ENCODE measurements at places on chromosomes 7 and 10.

DNA sequence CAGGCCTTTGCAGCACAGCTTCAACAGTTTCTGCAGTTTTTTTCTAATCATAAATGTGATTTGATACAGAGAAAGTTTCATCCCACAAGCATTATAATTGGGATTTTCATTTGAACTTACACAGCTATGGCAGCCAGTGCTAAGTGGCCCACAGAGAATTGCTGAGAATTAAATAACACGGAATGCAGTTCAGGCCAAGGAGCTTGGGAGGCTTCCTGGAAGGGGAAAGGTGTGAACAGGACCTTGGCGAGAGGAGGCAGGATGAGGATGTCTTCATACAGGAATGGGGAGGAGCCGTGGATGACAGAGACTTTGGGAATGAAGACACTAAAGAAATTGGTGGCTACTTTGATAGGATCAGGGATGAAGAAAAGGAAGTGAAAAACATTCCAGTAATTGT, 95.3 kb downstream of the ZNF22 start:
- no peaks in the 10 kb centered on the region for H3K4me1 ChIP-seq
- no peak overlapping the region for H3K27ac ChIP-seq
- peaks cover 42% of the 10 kb centered on the region for H3K27me3 ChIP-seq
- DNase-seq: no peak

GRCh38 chr7:158941821-158942605, 85.7 kb downstream of the DYNC2I1 start:
- no peak for DNase-seq
- no peaks in the 10 kb centered on the region for H3K27me3 ChIP-seq
- no peak overlapping the region for H3K27ac ChIP-seq
- no peaks in the 10 kb centered on the region for H3K4me1 ChIP-seq
- no peak overlapping the region for H3K4me3 ChIP-seq

DNA sequence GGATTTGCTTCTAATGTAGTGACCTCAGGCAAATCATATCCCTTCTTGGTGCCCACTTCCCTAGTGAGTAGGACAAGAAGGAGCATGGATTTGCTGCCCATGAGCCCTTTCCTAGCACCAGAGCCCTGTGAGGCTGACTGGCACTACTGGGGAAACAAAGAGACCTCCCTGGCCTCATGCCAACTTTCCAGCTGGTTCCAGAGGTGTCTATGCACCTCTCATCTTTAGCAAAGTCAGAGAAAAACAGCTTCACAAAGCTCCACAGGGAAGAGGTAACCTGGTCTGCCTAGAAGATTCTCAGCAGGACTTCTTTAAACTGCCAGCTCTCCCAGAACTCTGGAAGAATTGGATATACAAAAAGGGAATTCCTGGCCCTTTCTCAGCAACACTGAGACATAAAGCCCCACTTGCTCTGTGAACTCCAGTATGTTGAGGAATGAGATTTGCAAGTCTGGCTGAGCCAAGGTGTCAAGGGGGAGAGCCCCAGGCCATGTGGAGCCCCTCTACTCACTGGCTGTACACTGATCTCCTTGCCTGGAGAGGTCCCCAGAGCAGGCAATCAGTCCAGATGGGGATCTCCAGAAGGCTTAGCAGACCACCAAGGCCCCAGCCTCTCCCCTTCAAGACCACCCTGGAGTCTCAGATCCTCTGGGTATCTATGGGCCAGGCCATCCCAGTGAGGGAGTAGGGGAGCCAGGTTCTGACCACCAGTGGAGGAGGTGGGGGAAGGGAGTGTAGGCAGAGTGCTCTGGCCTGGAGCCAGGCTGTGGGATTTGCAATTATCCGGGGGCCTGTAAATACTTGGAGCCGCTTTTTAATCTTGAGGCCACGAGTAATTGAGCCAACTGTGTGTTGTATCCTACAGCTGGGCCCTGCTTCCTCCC, 24.4 kb upstream of the RBM20 start:
- H3K4me3 ChIP-seq: no peak overlapping the region
- H3K36me3 ChIP-seq: no peaks in the 10 kb centered on the region
- H3K27ac ChIP-seq: no peak overlapping the region
- H3K4me1 ChIP-seq: peaks cover 12% of the 10 kb centered on the region
- DNase-seq: no peak

GRCh38 chr7:34567906-34568305, 90.1 kb upstream of the NPSR1 start:
- no peak for DNase-seq
- no peak overlapping the region for H3K4me3 ChIP-seq
- H3K27me3 ChIP-seq: no peaks in the 10 kb centered on the region

DNA sequence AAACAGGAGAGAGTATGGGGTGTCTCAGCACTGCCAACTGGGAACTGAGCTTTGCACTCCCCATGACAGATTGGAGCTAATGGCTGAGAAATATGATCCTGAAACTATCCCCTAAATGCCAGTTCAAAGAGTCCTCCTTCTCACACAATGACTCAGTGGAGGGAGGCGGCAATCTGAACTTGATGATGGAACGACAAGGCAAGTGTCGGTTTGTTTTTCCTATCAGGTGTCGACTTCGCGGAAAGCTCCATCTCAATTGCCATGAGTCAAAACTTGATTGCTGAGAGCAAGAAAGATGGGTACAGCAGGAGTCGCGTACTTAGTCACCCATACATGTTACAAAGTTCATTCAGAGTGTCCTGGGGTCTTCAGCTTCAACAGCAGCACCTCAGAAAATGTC, 52.5 kb downstream of the NPY start:
- no peaks in the 10 kb centered on the region for H3K36me3 ChIP-seq
- H3K27me3 ChIP-seq: peaks cover 28% of the 10 kb centered on the region
